AG10803 (cell line): ENCODE measurements at places on chromosomes 7 and 10.
A peak's percentile ranks its signal among the peaks of the same experiment; 100 is the strongest.

GRCh38 chr7:50962962-50963374, 180.3 kb upstream of the GRB10 start:
- peak; percentile 25 for DNase-seq

DNA sequence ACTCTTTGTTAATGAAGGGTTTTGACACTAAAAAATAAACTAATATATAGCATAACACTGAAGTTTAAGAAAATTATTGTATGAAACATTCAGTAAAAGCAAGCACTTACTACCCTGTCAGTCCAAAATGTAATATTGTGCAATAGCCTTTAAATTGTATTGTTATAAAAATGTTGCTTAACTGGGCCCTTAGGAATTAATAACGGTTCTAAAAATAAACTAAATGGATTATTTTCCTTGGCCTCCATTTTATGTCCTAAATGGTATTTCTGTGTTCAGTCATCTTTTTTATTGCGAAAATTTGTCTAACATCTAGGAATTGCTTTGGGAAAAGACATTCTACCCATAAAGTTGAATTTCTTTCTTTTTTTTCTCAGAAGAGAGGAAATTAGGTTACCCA, 49.0 kb upstream of the ABI1 start:
- DNase-seq, result no peak

GRCh38 chr7:54581511-54581910, 39.3 kb downstream of the VSTM2A start:
- DNase-seq, result no peak

GRCh38 chr7:100612730-100613390, 520 bp downstream of the MOSPD3 start:
- DNase-seq, result no peak

GRCh38 chr7:23404546-23405239, 65.6 kb downstream of the IGF2BP3 start:
- no peak for DNase-seq

GRCh38 chr7:132557489-132558044, 18.7 kb downstream of the PLXNA4 start:
- DNase-seq, result peak; percentile 35

DNA sequence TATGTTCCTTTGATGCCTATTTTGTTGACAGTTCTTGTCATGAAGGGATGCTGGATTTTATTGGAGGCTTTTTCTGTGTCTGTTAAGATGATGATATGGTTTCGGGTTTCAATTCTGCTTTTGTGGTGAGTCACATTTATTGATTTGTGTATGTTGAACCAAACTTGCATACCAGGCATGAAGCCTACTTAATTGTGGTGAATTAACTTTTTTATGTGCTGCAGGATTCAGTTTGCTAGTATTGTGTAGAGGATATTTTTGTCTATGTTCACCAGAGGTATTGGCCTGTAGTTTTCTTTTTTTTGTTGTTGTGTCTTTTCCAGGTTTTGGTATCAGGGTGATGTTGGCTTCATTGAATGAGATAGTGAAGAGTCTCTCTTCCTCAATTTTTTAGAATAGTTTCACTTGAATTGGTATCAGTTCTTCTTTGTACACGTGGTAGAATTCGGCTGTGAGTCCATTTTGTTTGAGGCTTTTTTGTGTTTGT, 345.9 kb downstream of the KIF20B start:
- DNase-seq, result no peak

DNA sequence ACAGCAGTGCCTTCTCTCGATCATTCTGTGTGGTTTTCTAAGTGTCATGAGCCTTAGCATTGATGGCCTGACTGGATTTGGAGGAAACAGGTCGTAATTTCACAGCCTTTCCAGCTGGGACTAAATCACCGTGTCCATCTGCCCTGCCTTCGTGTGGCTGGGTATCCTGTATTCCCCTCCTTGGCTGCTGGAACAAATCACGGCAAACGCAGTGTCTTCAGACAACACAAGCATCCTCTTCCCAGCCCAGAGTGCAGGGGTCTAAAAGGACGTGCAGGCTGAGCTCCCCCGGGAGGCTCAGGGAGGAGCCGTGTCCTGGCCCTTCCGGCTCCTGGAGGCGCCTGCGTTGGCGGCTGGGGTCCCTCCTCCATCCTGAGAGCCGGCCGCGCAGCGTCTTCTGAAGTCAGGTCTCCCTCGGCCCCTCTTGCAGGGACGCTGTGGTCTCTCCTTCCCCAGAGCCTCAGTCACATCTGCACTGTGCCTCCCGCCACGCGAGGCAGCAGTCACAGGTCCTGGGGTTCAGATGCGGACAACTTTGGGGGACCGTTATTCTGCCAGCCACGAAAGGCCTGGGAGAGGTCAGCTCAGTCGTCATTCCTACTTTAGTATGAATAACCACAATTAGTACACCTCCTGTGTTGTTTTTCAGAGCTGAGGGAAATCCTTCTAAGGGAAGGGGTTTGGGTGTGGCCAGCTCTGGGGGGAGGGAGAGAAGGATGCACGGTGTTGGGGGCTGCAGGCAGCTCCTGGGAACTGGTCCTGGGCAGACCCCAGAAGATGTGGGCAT, 41.1 kb downstream of the FAM20C start:
- DNase-seq, result no peak

DNA sequence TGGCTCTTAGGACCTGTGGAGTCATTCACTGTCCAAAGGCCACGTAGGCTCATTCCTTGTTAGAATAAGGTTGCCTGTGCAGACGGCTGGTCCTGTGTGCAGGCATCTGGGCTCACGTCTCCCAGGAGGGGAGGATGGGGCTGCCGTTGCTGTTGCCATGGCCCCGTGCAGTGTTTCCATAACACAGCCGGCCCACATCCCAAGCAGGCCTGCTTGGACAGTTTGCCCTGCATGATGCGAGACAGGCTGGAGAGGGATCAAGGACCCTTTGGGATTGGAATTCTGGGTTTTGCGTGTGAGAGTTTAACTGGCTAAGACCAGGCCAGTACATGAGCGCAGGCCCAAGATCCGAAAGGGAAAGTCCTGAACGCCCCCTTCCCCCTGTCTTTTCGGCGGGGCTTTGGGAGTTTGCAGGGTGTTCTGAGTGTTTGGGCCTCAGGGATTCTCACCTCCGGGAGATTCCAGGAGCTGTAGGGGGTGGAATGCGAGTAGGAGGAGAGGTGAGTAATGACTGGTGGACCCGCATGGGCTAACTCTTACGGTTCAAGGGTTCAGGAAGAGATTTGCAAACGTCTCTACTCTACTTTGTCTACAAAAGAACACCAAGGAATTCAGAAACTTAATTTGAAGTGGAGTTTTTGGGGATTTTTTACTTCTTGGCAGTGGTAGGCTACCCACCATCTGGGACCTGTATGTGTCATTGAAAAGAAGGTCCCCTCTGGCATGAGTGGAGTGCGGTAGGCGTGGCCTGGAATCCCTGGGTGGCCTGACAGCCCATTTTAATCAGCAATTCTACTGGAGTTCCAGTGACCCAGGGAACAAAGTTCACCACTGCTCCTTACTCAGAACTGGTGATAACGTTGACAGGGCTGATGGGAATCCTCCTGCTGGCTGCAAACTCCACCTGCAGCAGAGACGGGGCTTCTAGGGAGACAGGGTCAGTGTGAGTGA, 125.4 kb downstream of the ITIH5 start:
- DNase-seq, result peak; percentile 53

GRCh38 chr10:132593900-132594876, 56.6 kb downstream of the INPP5A start:
- DNase-seq, result no peak

- DNase-seq, result no peak
These were observed 18.1 kb downstream of the TRIL start for GRCh38 chr7:28939844-28940544.

- DNase-seq, result no peak
These were observed 241.6 kb upstream of the TCERG1L start for GRCh38 chr10:131553121-131553520.

DNA sequence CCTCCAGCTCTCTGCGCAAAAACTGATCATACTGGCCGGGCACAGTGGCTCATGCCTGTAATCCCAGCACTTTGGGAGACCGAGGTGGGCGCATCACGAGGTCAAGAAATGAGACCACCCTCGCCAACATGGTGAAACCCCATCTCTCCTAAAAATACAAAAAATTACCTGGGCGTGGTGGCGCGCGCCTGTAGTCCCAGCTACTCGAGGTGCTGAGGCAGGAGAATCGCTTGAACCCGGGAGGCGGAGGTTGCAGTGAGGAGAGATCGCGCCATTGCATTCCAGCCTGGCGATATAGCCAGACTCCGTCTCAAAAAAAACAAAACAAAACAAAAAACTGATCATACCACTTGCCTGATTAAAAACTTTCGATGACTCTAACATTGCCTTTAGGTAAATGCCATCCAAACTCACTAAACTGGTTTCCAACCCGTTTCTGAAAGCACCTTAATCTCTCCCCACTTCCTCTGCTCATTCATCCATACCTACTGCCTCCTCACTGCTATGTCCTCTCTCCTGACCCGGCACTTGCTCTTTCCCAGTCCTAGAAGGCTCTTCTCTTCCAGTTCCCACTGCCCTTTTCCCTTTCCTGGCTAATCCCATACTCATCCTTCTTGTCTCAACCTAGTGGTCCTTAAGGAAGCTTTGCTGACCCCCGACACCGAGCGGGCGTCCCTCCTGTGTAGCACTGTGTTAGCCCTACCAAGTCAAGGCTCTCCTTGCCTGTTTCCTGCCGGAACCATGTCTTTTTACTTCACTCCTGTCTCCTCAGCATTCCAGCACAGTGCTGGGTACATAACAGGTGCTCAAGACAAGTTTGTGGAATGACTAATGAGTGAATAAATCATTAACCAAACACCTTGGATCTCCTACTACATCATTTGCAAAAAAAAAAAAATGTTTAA, 686 bp upstream of the MIOS start:
- no peak for DNase-seq

- no peak for DNase-seq
These were observed 938.4 kb downstream of the CCSER2 start for GRCh38 chr10:85266808-85267207.

- no peak for DNase-seq
These were observed 90.9 kb downstream of the ACTR3B start for GRCh38 chr7:152850420-152850819.

DNA sequence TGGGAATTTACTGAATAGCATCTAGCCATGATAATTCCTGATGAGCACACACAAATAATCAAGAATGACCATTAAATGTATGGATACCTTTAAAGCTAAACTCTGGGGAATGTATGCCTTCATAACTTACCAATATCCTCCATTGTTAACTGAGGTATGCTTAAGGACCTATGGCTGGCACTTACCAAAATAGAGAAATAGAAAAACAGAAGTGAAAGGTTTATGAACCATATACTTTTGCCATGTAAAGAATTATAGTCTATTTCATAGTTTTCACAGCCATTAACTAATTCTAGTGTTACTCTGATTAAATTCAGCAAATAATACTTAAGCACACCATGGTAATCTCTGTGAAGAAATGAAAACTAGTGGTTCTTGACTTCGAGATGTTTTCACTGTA, 1360.6 kb upstream of the LRRTM3 start:
- no peak for DNase-seq

GRCh38 chr10:96500519-96500918, 13.2 kb downstream of the TLL2 start:
- no peak for DNase-seq

GRCh38 chr10:131938681-131939080, 37.9 kb downstream of the PPP2R2D start:
- peak; percentile 18 for DNase-seq

- DNase-seq, result no peak
These were observed 73.4 kb downstream of the CFAP46 start for GRCh38 chr10:132868995-132869394.

- peak; percentile 49 for DNase-seq
These were observed 215.4 kb downstream of the TWIST1 start for GRCh38 chr7:18901982-18902421.

- DNase-seq, result no peak
These were observed 35.9 kb downstream of the ADCY1 start for GRCh38 chr7:45610019-45610418.

GRCh38 chr7:75712517-75713361, 26.0 kb downstream of the HIP1 start:
- no peak for DNase-seq

DNA sequence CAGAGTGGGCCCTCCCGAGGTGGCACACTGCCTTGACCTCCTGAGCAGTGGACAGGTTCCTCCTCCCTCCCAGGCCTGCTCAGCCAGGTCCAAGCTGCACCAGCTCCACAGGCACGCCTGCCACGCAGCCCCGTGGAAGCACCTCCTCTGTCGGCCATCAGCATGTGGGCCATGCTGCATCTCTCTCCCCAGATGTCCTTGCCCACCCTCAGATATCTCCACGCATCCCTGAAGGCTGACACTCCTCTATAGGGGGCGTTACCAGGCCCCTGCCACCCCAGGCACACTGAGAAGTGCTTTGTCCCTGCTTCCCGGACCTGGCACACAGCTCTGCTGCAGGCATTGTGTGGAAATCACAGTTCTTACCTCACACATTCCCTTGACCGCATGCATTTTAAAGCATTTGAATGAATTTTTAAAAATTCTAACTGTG, 598.5 kb downstream of the SDK1 start:
- DNase-seq, result no peak

GRCh38 chr10:14556285-14556956, 218.3 kb downstream of the FAM107B start:
- no peak for DNase-seq

DNA sequence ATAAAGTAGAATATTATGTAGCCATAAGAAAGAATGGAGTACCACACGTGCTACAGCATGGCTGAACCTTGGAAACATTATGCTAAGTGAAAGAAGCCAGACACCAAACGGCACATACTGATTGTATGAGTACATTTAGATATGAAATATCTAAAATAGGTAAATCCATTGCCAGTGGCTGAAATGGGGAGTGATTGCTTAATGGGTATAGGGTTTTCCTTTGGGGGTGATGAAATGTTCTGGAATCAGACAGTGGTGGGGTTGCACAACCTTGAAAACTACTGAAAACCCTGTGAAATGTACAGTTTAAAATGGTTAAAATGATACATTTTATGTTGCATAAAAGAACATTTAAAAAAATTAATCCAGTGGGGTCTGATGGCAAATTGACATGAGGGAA, 667.9 kb downstream of the AUTS2 start:
- peak; percentile 43 for DNase-seq

GRCh38 chr7:2156756-2157472, 75.8 kb downstream of the MAD1L1 start:
- DNase-seq, result no peak

GRCh38 chr7:99409192-99409572, 413 bp downstream of the BUD31 start:
- DNase-seq, result no peak

DNA sequence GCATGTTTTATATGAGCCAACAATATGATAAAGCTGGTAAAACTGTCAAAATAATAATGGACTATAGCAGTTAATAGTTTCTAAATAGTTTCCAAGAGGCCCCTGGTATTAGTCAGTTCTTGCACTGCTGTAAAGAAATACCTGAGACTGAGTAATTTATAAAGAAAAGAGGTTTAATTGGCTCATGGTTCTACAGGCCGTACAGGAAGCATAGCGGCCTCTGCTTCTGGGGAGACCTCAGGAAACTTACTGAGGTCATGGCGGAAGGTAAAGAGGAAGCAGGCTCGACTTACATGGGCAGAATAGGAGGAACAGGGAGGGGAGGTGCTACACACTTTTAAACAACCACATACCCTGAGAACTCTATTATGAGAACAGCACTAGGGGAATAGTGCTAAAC, 104.6 kb downstream of the PPP1R9A start:
- DNase-seq, result no peak
